ENCODE measurements at places on chromosomes 7 and 10. TPM values are rescaled to one million over a fixed set of nuclear protein-coding genes. Genes with fewer than 3 reads are reported as not detected.

DNA sequence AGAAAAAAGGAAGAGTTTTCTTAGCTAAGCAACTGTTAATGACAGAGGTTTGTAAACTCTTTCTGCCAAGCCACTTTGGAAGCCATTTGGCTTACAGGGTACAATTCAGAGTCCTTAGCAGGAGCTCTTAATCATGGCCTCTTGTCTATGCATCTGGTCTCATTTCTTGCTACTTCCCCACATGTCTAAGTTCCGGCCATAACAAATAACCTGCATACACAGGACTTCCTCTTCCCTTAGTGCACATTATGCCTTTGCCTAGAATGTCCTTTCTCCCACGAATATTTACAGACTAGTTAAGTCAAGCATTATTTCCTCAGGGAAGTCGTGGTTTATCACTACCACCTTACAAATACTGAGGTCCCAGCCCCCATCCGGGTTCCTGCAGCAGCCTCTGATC is 8.6 kb upstream of the UPF2 start:
- H3K4me1 ChIP-seq: peaks cover 13% of the 10 kb centered on the region
- no peak overlapping the region for H3K27ac ChIP-seq

The AASS gene
- total RNA-seq: not detected

DNA sequence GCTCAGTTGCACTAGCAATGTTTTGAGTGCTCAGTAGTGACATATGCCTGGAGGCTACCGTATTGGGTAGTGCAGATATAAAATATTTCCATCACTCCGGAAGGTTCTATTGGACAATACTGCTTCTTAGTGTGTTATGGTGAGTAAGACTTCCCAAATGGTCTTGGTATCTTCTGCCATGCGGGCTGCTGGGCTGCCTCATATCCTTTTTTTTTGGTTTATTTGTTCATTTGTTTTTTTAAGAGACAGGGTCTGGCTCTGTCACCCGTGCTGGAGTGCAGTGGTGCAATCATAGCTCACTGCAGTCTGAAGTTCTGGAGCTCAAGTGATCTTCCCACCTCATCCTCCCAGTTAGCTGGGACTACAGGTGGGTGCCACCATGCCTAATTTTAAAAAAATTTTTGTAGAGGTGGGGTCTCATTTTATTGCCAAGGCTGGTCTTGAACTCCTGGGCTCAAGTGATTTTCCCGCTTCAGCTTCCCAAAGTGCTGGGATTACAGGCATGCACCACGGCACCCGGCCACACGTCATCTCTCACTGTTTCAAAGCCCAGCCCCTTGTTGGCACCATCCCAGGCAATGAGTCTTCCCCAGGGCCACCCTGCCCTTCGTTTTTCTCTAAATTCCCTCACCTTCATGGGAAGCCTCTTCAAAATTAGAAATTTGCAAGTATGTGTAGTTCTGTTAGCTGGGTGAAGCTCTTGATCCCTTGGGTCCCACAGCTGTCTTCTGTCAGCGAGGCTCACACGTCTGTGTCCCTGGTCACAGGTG is 111.0 kb upstream of the KLF14 start:
- no peaks in the 10 kb centered on the region for H3K36me3 ChIP-seq
- DNase-seq: no peak
- H3K4me1 ChIP-seq: peaks cover 6% of the 10 kb centered on the region
- H3K4me3 ChIP-seq: no peak overlapping the region
- no peaks in the 10 kb centered on the region for H3K27me3 ChIP-seq
- no peak overlapping the region for H3K27ac ChIP-seq

The NUTM2E gene
- 0.19 TPM for total RNA-seq

DNA sequence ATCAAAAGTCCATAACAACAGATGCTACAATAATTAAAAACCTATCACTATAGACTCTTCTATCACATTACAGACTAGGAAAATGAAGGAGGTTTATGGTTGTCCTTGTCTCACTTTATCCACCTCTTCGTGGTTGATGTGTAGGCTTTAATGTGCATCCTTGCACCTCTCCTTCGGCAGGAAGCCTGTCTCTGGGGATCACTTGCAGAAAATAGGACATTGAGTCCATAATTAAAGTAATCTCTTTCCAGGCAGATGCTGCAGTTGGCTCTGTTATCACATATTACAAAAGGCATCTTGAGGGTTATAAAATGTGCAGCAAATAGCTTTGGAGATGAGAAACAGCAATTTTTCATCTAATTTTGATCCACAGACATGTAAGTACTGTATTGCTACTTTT is 168.4 kb downstream of the RELN start:
- DNase-seq: no peak
- no peaks in the 10 kb centered on the region for H3K36me3 ChIP-seq
- no peaks in the 10 kb centered on the region for H3K27me3 ChIP-seq
- H3K27ac ChIP-seq: no peak overlapping the region

GRCh38 chr10:46545861-46546590 is 10.4 kb downstream of the GPRIN2 start:
- no peaks in the 10 kb centered on the region for H3K36me3 ChIP-seq
- no peaks in the 10 kb centered on the region for H3K4me1 ChIP-seq
- no peak for DNase-seq
- H3K27me3 ChIP-seq: no peaks in the 10 kb centered on the region

DNA sequence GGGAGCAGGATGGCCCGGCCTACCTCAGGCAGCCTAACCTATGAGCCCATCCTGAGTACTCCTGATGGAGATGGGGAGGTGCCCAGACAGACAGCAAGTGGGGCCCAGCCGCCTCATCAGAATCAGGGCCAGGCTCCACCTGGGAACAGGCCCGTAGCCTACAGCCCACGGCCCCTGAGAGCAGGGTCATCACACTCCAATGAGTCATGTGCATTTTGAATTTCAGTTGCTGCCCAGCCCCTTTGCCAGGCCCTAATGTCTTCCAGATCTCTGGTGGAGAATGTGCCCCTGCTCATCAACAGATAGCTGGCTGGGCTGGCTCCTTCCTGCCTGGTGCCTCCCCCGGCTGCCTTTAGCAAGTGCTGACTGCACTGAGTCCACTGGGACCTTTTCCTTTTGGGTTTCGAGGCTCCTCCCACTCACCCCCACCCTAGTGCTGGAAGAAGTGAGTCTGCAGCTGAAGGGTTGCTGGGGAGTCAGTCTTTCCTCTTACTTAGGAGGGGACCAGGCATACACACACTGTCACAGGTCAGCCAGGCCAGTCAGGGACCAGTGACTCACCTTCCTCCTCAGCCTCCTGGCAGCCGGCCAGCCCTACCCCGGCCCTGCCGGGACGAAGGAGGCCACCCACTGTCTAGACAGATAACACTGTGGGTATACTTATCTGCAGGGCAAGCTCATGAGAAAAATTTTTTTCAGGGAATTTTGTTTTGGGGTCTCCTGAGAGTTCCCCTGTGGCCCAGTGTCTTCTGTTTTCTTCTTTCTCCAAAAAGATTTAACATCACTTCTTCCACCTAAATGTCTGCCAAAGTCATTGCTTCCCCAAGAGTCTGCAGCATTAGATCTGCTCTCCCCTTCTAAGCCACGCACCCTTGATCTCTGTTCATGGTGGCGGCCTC is 9.1 kb upstream of the ASIC3 start:
- H3K27me3 ChIP-seq: no peaks in the 10 kb centered on the region
- H3K4me3 ChIP-seq: no peak overlapping the region
- no peak for DNase-seq
- no peaks in the 10 kb centered on the region for H3K36me3 ChIP-seq
- no peak overlapping the region for H3K27ac ChIP-seq
- no peaks in the 10 kb centered on the region for H3K4me1 ChIP-seq

The SFXN2 gene
- 10.2 TPM for total RNA-seq

DNA sequence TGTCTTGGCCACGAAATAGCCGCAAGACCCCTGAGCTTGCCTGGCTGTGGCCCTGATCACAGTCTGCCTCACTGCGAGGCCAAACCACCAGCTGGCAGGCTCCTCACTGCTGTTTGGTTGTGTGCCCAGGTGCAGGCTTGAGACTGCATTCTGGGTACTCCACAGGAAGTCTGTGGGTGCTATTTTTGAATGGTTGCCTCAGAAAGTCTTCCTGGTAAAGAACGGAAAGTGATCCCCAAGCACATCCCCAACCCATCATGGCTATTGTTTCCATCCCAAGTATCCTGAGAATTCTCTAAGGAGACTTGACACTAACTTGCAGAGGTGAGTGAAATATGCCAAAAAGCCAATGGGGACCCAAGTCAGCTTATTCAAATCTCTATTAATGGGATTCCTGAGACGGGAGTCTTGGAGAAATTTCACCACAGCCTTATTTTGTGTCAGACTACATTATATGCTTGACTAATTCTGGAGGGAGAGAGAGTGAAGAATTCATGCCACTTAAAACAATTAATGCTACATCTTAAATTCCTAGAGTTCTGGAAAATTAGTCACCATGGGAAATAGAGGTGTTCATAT is 170.9 kb downstream of the RAMP3 start:
- H3K4me1 ChIP-seq: no peaks in the 10 kb centered on the region
- DNase-seq: no peak
- H3K4me3 ChIP-seq: no peak overlapping the region
- no peak overlapping the region for H3K27ac ChIP-seq
- H3K36me3 ChIP-seq: no peaks in the 10 kb centered on the region
- H3K27me3 ChIP-seq: no peaks in the 10 kb centered on the region

- peak overlapping the region; percentile 51 for H3K4me3 ChIP-seq
- DNase-seq: peak; percentile 77
- peaks cover 17% of the 10 kb centered on the region for H3K36me3 ChIP-seq
- H3K27ac ChIP-seq: peak overlapping the region; percentile 91
- peaks cover 72% of the 10 kb centered on the region for H3K4me1 ChIP-seq
These were observed 28.6 kb downstream of the MTURN start for GRCh38 chr7:30163231-30163894.

The KLLN gene
- total RNA-seq: 1.1 TPM

DNA sequence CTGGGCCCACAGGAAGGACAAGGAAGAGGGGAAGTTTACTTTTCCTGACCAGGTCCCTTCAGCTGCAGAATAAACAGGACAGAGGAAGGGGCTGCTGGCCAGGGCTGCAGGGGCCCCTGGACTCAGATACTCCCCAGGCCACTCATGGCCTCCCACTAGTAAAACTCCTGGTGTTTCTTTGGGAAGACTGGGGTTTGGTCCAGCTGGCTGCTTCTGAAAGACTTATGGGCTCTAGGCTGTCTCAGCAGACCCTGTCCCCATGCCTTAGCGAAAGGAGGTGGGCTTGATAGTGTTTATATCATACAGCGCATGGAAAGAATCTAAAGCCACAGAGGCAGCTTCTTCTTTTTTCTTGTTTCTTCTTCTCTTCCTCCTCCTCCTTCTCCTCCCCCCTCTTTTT is 56.4 kb downstream of the PALD1 start:
- DNase-seq: no peak
- H3K4me3 ChIP-seq: no peak overlapping the region
- H3K4me1 ChIP-seq: no peaks in the 10 kb centered on the region
- peaks cover 16% of the 10 kb centered on the region for H3K36me3 ChIP-seq

All from Karpas-422 (cell line).